ENCODE measurements at places on chromosomes 6 and 20.

- no peak for ATAC-seq
These were observed 10.6 kb upstream of the ELOVL2 start for GRCh38 chr6:11054722-11055121.

DNA sequence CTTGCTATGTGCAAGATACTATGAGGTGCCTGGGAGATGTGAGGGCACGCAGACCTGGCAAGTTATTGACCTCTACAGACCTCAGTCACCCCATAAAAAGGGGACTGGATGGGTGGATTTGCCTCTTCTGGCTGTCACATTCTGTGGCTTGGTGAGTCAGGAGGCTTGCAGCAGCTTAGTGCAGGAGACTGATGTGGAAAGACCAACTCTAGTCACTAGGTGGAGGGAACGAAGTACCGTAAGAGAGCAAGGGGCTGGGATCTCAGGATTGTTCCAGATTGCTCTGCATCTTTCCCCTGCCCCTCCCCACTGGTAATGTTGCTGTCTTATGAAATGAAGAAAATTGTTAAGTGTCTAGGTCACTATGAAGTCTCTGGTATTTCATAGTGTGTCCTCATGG, 3.3 kb downstream of the MAPRE1 start:
- peak; percentile 30 for ATAC-seq

DNA sequence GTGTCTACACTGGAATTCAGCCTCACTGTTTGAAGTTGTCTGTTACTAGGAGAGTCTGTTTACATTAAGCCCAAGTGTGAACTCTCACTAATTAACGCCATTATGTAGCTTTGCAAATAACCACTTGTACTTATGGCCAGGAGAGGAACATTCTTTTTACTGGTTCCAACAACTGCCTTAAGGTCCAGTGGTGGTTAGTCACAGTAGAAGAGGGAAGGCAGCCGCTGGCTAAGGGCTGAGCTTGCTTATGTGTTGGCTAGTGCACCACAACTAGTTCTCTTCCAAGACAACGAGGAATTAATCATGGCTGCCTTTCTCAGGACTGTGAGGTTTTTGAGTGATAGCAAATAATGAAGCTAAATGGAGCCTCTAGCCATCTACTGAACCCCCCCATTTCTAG, 14.9 kb upstream of the SLC22A23 start:
- no peak for ATAC-seq

DNA sequence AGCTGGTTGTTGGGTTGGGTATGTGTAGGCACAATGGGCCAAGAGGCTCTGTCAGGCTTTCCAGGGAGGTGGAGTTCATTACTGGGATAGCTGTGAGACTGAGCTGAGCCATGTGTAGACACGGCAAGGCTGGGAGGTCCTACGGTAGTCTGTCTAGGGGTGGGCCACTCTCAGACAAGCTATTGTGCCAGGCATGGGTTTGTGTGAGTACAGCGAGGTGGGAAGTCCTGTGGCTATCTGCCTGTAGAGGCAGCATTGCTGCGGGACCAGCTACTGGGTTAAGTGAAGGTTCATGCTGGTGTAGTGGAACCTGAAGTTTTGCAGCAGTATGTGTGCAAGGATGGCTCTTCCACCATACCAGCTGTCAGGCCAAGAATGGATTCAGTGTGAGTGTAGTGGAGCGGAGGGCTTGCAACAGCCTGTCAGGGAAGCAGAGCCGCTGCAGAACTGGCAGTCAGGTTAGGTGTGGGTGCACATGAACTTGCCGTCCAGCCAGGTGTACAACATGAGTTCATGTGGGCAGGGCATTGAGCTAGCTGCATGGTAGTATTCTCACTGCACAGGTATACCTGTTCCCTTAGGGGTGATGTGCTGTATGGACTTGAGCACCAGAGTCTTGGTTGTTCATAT, 78.0 kb upstream of the CENPW start:
- ATAC-seq = no peak

- ATAC-seq = no peak
These were observed 6.5 kb upstream of the NPBWR2 start for GRCh38 chr20:64113796-64114355.

GRCh38 chr6:52529311-52529710, 47.5 kb downstream of the TRAM2 start:
- ATAC-seq = no peak

All from gastroesophageal sphincter (tissue), 4 donors.